Caco-2 (cell line): ENCODE measurements at places on chromosomes 4 and X. TPM values are rescaled to one million over a fixed set of nuclear protein-coding genes. Genes with fewer than 3 reads are reported as not detected.

The F8 gene
- total RNA-seq = 0.20 and 0.32 TPM in 2 replicates

The ZNF518B gene
- total RNA-seq = not detected in 2 replicates

The NLRP2B gene
- total RNA-seq = not detected in 2 replicates

The HPRT1 gene
- total RNA-seq = 48.0 and 50.2 TPM in 2 replicates

The TMEM187 gene
- total RNA-seq = 4.9 and 6.6 TPM in 2 replicates

The ARHGEF9 gene
- 9.8 and 14.4 TPM in 2 replicates for total RNA-seq

The PABPC4L gene
- total RNA-seq = not detected in 2 replicates

The ZNF732 gene
- total RNA-seq = not detected in 2 replicates

The L1CAM gene
- total RNA-seq = 12.7 and 12.8 TPM in 2 replicates

The VSIG1 gene
- total RNA-seq = not detected in 2 replicates

The PNMA6F gene
- total RNA-seq = not detected in 2 replicates

The ARMCX2 gene
- not detected in 2 replicates for total RNA-seq

The DCAF8L2 gene
- not detected in 2 replicates for total RNA-seq

The NUP54 gene
- total RNA-seq = 64.9 and 68.8 TPM in 2 replicates

The OTC gene
- total RNA-seq = not detected in 2 replicates

The XKRX gene
- 28.7 and 29.7 TPM in 2 replicates for total RNA-seq

The DRP2 gene
- 0.09 and 0.14 TPM in 2 replicates for total RNA-seq

The AFM gene
- 2.5 and 4.1 TPM in 2 replicates for total RNA-seq

The MAGEA2B gene
- total RNA-seq = not detected in 2 replicates

The BMPR1B gene
- total RNA-seq = 8.7 and 9.9 TPM in 2 replicates

The MAGEA12 gene
- total RNA-seq = not detected in 2 replicates

The ABCD1 gene
- total RNA-seq = 4.3 and 4.5 TPM in 2 replicates

The TCP11X2 gene
- total RNA-seq = not detected in 2 replicates

The EDA gene
- total RNA-seq = 0.67 and 0.98 TPM in 2 replicates

The ARL9 gene
- total RNA-seq = 0.26 and 0.36 TPM in 2 replicates

The HPSE gene
- 3.1 and 3.9 TPM in 2 replicates for total RNA-seq

The SLC10A6 gene
- not detected in 2 replicates for total RNA-seq

The TAPT1 gene
- 23.7 and 24.9 TPM in 2 replicates for total RNA-seq

The DCAF4L1 gene
- 0.23 and 0.36 TPM in 2 replicates for total RNA-seq

The ASB11 gene
- total RNA-seq = not detected in 2 replicates

The CAPN6 gene
- 5.2 and 5.7 TPM in 2 replicates for total RNA-seq

The YTHDC1 gene
- total RNA-seq = 101 and 109 TPM in 2 replicates

The CYTL1 gene
- not detected in 2 replicates for total RNA-seq

The DOK7 gene
- 0.29 TPM in 1 of 2 replicates, not detected in the other for total RNA-seq

The HPGD gene
- total RNA-seq = 85.5 and 91.5 TPM in 2 replicates

The MAGEA8 gene
- total RNA-seq = not detected in 2 replicates

The GC gene
- not detected in 2 replicates for total RNA-seq

The TACR3 gene
- not detected in 2 replicates for total RNA-seq

The CLDN24 gene
- not detected in 2 replicates for total RNA-seq

The BST1 gene
- total RNA-seq = 0.41 and 0.72 TPM in 2 replicates

The GSX2 gene
- not detected in 2 replicates for total RNA-seq

The SGCB gene
- total RNA-seq = 6.5 and 7.2 TPM in 2 replicates

The GYPE gene
- not detected in 2 replicates for total RNA-seq
